ENCODE measurements at places on chromosomes 7 and 10.

DNA sequence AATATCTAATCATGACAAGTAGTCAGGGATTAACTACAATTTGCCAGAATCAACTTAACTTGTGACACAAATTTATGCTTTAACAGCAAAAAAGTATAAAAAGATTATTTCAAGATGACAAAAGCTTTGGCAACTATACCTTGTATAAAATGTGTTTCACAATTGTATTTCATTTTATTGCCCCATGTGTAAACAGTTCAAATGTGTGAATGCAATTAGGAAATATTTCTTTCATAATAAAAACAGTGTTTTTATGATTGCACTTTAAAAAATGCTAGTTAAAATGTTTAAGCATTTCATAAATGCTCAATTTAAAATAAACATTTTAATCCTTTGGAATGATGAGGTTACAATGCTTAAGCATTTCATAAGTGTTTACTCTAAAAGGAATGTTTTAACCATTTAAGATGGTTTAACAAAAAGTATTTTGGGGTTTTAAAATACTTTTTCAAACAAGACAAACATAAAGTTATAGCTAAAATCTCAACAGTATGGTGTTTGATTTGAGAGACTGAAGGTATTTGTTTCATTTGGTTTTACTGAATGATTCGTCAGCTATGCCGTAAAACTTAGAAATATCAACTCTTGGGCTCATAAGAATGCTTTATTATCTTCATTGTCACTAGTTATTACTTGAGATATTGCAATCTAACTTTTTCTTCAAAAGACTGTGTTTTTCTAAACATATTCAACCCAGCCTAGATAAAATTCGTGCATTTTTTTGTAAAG is 50.1 kb downstream of the SFTPD start:
- no peak for DNase-seq

DNA sequence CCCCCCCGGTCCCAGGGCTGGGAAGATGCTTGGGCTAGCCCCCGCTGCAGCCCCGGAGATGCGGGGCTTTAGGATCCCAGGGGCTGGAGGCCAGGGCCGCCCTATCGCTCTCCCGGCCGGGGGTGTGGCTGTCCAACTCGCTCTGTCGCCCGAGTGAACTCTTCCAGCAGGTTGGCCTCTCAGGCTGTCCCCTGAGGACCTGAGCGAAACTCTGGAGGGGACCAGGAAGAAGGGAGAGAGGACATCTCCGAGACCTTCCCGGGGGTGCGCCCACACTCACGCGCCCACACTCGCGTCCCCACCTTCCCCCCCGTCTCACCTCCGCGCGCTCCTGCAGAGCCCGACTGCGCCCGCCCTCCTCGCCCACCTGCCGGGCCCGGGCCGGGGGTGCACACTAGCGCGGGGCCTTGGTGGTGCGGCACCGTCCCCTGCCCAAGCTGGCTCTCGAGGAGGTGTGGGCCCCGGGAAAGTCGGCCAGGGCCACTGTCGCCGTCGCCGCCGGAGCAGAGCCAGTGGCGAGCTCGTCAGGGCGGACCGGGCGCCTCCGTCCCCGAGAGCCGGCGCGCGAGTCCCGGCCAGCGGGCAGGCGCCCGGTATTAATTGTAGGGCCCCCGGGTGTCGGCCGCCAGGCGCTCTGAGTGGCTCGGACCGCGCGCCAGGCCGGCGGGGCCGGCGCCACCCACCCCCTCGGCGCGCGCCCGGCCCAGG is 101.7 kb upstream of the SVIL start:
- DNase-seq, result peak; percentile 75

DNA sequence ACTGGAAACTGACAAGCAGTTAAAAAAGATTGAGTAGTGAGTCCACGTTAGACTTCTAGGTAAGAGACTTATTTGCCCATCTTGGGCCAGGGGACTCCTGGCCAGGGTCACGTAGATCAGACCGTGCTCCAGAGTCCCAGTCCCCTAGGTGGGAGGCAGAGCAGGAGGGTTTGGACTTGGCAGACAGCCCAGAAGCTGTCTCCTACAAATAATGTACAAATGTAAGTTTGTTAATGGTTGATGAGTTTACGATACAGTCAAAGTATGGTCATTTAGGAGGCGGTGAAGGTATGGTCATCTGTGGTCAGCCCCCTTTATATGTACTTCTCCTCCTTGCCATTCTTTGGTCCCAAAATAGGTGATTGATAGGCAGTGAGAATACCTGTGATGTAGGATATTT is 28.2 kb downstream of the INPP5F start:
- DNase-seq, result no peak

GRCh38 chr10:13450069-13450468 is 78.7 kb downstream of the BEND7 start:
- DNase-seq, result no peak

- DNase-seq, result no peak
Observed at GRCh38 chr7:158563911-158564662, 23.5 kb downstream of the PTPRN2 start.

DNA sequence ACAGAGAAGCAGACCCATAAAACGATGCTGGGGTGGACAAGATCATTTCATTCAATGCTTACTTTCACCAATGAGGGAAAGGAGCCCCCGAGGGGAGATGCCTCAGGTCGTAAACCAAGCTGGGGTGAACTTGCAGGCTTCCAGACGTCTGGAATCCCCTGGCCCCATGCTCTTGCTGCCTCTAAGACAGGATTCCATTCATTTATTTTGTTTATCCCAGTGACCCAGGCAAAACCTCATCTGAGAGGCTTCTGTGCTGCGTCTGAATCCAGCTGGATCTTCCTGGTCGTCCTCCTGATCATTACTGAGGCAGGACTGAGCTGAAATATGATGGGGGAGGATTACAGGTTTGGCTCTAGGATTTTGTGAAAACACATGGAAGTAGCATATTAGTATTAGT is 182.9 kb downstream of the MYOF start:
- DNase-seq, result no peak

GRCh38 chr10:106267591-106267990 is 896.9 kb downstream of the SORCS1 start:
- no peak for DNase-seq

DNA sequence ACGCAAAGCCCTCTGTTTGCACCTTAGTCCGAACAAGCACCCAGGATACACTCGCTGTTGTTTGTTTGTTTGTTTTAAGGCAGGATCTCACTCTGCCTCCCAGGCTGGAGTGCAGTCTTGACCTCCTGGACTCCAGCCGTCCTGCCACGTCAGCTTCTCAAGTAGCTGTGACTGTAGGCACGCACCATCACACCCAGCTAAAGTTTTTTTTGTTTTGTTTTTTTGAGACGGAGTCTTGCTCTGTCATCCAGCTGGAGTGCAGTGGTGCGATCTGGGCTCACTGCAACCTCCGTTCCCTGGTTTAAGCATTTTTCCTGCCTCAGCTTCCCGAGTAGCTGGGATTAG is 76.8 kb downstream of the CTBP2 start:
- no peak for DNase-seq

- DNase-seq, result no peak
Observed at GRCh38 chr7:130292682-130293257, at the start of gene CPA4. Gene CPA4 (plus strand): TSS chr7:130293161. CDS start chr7:130293181, 20 bp downstream.

- DNase-seq, result no peak
Observed at GRCh38 chr7:111867348-111867931, 305.1 kb upstream of the IMMP2L start.

DNA sequence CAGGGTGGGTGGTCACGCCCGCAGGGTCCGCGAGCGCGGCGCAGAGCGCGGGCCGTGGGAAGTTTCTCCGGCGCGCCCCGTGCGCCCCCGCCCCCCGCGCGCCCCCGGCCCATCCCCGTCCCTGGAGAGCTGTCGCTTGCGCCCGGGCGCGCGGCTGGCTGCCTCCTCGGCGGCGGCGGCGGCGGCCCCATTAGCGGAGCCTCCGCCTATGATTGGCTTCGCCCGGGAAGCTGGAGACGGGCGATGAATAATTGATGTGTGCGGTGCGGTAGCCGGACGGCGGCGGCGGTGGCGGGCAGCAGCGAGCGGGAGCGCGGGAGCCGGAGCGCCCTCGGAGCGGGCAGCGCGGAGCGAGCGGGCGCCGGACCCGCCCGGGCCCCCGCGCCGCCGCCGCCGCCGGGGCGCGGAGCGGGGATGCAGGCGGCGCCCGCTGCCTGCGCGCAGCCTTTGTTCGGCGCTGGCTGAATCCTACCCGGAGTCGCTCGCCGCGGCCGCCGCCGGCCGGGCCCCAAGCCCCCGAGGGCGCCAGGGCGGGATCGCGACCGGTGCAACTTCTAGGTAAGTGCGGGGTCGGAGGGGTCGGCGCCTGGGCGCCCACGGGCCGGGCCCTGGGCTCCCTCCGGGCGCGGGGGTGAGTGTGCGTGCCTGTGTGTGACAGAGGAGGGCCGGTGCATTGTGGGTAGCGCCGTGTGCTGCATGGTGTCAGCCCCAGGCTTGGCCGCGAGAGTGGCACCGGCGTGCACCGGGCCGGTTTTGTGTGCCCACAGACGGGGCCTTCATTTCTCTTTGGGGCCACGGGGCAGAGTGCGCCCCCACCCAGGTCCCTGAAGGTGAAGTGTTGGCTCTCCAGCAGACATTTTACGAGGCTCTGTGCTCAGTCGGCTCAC is 103.8 kb upstream of the PPIF start:
- DNase-seq, result peak; percentile 80

DNA sequence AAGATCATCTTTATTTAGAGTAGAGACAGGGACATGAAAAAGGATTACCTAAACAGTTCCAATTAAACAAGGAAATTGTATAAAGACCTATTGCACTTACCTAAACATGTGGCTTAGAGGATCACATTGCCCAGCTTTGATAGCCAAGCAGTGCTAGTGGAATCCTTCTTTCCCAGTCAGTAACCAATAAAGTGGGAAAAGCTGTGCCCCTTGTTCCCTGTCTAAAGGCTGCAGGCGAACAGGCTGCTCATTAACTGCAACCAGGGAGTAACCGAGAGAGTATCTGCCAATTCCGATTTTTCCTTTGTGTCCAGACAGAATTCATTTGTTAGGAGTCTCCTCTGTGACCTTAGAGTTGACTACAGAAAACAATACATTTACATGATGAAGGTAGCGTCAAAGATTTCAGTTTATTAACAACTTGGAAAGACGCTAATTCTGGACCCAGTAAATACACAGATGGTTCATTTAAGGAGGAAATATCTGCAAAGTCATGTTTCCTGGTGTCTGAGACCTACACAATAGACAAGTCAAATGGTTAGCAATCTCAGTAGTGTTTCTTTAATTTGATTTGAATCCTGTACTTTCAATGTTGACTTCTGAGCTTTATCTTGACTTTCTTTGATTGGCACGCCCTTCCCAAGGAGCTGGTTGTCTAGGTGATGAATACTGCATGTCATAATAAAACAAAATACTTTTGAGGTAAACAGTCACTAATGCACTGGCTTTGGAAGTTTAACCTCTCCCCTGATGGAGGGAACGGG is 57.3 kb upstream of the MET start:
- no peak for DNase-seq

DNA sequence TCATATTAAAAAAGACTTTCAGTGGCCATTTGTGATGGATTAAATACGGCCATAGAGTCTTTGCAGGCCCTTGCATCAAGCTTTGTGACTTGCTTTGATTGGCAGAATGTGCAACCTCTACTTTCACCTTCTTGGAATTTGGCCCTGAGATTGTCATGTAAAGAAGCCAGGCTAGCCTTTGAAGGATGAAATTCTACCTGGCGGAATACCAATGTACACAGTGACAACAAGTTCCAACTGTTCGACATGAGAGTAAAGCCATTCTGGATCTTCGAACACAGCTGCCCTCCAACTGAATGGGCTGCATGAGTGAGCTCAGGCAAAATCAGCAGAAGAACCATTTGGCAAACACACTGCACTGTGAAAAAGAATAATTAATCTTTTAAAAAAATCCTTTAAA is 321.3 kb downstream of the PHF14 start:
- DNase-seq, result no peak

DNA sequence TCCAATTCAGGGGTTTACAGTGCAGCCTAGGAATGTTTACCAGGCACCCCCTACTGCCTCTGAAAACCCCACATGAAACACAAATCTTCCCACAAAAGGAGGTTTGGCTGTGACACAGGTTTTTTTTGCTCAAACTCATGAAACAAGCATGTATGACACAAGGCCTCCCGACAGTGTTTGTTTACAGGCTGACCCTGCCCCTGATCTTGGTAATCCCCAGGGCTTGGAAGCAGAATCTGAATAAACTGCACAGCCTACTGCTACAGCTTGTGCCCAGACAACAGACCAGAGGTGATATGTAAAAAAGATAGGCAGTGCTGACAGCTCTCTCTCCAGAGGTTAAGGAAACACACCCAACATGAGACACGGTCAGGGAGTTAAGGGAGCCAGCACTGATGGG is 184.2 kb downstream of the KMT2E start:
- DNase-seq, result no peak

- DNase-seq, result peak; percentile 52
Observed at GRCh38 chr7:100555701-100556100, 16.7 kb downstream of the AGFG2 start.

- DNase-seq, result no peak
Observed at GRCh38 chr7:120806669-120807068, 51.3 kb downstream of the TSPAN12 start.

DNA sequence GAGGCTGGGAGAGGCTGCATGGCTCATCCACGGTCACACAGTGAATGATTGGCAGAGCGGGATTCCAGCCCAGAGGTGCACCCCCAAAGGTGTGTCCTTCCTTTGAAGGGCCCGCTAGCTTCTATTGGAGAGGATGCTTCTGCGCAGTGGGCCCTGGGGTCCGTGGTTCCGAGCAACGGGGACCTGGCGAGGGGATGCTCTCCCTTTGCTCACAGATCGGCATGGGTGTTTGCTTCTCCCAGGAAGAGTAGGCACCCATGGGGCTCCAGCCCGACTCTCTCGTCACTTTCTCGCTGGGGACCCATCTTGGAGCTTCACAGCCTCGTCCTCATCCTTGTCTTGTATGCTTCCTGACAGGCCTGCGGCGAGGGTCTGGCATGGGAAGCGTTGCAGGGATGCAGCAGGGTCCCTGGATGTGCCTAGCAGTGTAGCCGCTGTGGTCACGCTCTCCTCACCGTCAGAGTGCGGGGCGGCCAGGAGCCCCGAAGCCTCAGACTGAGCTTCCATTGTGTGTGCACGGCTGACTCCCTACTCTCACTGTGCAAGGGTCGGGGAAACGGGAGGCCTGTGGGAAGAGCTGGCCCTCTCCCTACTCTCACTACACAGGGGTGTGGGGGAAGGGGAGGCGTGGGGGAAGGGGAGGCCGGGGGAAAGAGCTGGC is 538.5 kb upstream of the FOXK1 start:
- no peak for DNase-seq

DNA sequence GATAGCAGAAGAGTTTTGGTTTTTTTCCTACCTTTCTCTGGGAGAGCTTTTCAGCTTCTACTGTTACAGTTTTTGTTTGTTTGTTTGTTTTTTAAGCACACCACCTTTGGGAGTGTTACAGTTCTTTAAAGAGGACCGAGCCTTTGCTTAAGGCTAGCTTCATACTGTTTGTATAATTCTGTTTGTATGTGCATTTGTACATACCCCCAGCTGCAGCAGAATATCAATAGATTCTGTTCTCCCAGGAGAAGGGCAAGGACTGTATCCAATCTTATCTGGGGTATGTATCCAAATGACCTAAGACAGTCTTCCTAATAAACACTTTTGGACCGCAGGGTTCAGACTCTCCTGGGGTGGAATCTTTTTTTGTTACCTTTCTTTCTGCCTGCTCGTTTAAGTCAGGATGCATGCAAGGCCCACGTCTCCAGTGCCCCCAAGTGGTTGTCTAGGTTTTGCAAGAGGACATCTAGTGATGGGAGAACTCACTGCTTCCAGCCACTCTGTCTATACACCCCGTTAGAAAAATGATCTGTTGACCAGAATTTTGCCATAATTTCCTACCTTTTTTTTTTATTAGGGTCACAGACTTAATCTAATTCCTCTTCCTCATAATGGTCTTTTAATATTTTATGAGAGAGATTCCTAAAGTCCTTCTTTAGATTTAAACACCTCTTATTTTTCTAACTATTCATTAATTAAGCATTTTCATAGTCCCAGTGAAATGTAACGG is 23.9 kb downstream of the NRF1 start:
- peak; percentile 79 for DNase-seq
